ENCODE measurements at places on chromosomes 12 and 14. TPM values are rescaled to one million over a fixed set of nuclear protein-coding genes. Genes with fewer than 3 reads are reported as not detected.

KIF5A gene
- 0.05 TPM for total RNA-seq

HOXC4 gene
- total RNA-seq, result 0.10 TPM

CDK4 gene
- 30.8 TPM for total RNA-seq

RNASE2 gene
- total RNA-seq, result 0.33 TPM

ST8SIA1 gene
- not detected for total RNA-seq

TMEM260 gene
- total RNA-seq, result 11.3 TPM

TDRD9 gene
- 0.75 TPM for total RNA-seq

ZFHX2 gene
- total RNA-seq, result 0.81 TPM

PPP4R4 gene
- 0.28 TPM for total RNA-seq

GPR137C gene
- 0.23 TPM for total RNA-seq

KRT6C gene
- not detected for total RNA-seq

RAN gene
- total RNA-seq, result 140 TPM

PLEKHA5 gene
- total RNA-seq, result 15.8 TPM

TIGAR gene
- total RNA-seq, result 3.0 TPM

TCL1A gene
- not detected for total RNA-seq

GARIN6 gene
- not detected for total RNA-seq

LRRC10 gene
- not detected for total RNA-seq

EML5 gene
- 0.13 TPM for total RNA-seq

SMIM41 gene
- not detected for total RNA-seq

PRICKLE1 gene
- total RNA-seq, result 1.9 TPM

PLEK2 gene
- total RNA-seq, result 10.7 TPM

RASSF8 gene
- total RNA-seq, result 9.0 TPM

COX8C gene
- total RNA-seq, result not detected

CLEC2A gene
- total RNA-seq, result not detected

SLC41A2 gene
- total RNA-seq, result 93.1 TPM

CNOT2 gene
- total RNA-seq, result 22.0 TPM

OLR1 gene
- 0.50 TPM for total RNA-seq

FSCB gene
- total RNA-seq, result not detected

GPATCH2L gene
- total RNA-seq, result 10.9 TPM

PLEKHD1 gene
- total RNA-seq, result not detected

SOX5 gene
- 32.2 TPM for total RNA-seq

ANG gene
- 685 TPM for total RNA-seq

TAS2R9 gene
- not detected for total RNA-seq

NTF3 gene
- total RNA-seq, result 4.6 TPM

ABCD2 gene
- total RNA-seq, result 0.03 TPM

MSI1 gene
- total RNA-seq, result not detected

TCL1B gene
- total RNA-seq, result not detected

ASIC1 gene
- total RNA-seq, result 0.28 TPM

TRPV4 gene
- total RNA-seq, result 6.7 TPM

KSR2 gene
- total RNA-seq, result 0.03 TPM

C12orf54 gene
- not detected for total RNA-seq

TUNAR gene
- total RNA-seq, result not detected

CMA1 gene
- total RNA-seq, result not detected

GLI1 gene
- total RNA-seq, result 0.20 TPM

AACS gene
- 3.6 TPM for total RNA-seq

BRAP gene
- total RNA-seq, result 7.5 TPM

APOF gene
- 188 TPM for total RNA-seq

CERS5 gene
- total RNA-seq, result 6.5 TPM

MYO1H gene
- not detected for total RNA-seq

SAMD15 gene
- 0.08 TPM for total RNA-seq

TPH2 gene
- total RNA-seq, result not detected

TOMM20L gene
- not detected for total RNA-seq

LIN52 gene
- 5.6 TPM for total RNA-seq

DLK1 gene
- total RNA-seq, result 1.3 TPM

NKX2-1 gene
- total RNA-seq, result 0.10 TPM

LMNTD1 gene
- not detected for total RNA-seq

ADCY4 gene
- 5.5 TPM for total RNA-seq

CLEC4A gene
- total RNA-seq, result 0.33 TPM

NR1H4 gene
- total RNA-seq, result 61.6 TPM

SLC8A3 gene
- 0.05 TPM for total RNA-seq
